ENCODE measurements at places on chromosomes 6 and 20. TPM values are rescaled to one million over a fixed set of nuclear protein-coding genes. Genes with fewer than 3 reads are reported as not detected.

FAM50B gene
- total RNA-seq, result 11.9 TPM

HLA-DQB2 gene
- total RNA-seq, result not detected

CRYBG1 gene
- total RNA-seq, result 15.6 TPM

SPDEF gene
- not detected for total RNA-seq

TFAP2D gene
- total RNA-seq, result not detected

DOK5 gene
- 27.5 TPM for total RNA-seq

GHRH gene
- total RNA-seq, result not detected

MAS1 gene
- total RNA-seq, result not detected

KHDC1L gene
- not detected for total RNA-seq

ADAM33 gene
- 136 TPM for total RNA-seq

HUS1B gene
- total RNA-seq, result 0.99 TPM

Data from smooth muscle cell of trachea (primary cell).